ENCODE measurements at places on chromosomes 6 and 20.

- DNase-seq = no peak
Measured at GRCh38 chr6:47156196-47156595, 114.1 kb upstream of the ADGRF1 start.

- no peak for DNase-seq
Measured at GRCh38 chr6:142246960-142247359, 54.8 kb upstream of the ADGRG6 start.

GRCh38 chr6:3788408-3789017 is 37.0 kb upstream of the PXDC1 start:
- DNase-seq = no peak

- DNase-seq = peak; percentile 99
Measured at GRCh38 chr20:19786311-19786710, 28.3 kb downstream of the RIN2 start.

- DNase-seq = no peak
Measured at GRCh38 chr20:1185316-1185741, 548 bp upstream of the TMEM74B start.

DNA sequence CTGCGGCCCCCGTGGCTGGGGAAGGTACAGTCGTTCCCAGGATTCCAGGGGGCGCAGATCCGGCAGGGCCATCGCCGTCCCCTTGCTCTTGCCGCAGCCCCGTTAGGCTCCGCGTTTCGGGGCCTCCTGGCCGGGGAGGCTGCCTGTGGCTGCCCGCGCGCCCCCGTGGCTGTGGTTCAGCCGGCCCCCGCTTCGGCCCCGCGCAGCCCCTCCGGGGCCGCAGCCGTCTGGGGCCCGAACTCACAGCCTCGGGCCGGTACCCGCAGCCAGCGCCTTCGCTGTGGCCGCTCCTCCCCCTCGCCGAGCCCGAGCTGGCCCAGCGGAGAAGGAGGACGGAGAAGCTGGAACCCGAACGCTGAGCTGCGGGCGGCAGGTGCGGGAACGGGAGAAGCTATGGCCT is 1826.9 kb upstream of the DEFB115 start:
- DNase-seq = no peak

GRCh38 chr6:78157606-78158005 is 504.8 kb downstream of the MEI4 start:
- no peak for DNase-seq

DNA sequence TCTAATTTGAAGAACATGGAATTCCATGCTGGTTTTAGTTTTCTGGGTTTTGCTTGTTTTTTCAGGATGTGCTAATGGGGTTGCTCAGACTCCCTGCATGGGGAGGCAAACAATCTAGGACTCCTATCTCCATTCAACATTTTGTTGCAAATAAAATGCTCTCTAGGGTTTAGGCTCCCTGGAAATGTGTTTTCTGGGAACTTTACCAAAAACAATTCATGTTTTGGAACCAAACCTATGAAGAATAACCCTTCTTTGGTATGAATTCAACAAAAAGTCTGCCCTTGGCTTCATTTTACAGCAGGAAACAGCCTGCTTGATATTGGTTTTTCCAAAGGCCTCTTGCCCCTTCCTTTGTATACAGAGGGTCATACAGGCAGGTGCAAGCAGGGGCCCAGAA is 217.7 kb downstream of the FOXA2 start:
- DNase-seq = no peak

- DNase-seq = peak; percentile 28
Measured at GRCh38 chr20:62902926-62903615, 23.2 kb downstream of the DIDO1 start.

DNA sequence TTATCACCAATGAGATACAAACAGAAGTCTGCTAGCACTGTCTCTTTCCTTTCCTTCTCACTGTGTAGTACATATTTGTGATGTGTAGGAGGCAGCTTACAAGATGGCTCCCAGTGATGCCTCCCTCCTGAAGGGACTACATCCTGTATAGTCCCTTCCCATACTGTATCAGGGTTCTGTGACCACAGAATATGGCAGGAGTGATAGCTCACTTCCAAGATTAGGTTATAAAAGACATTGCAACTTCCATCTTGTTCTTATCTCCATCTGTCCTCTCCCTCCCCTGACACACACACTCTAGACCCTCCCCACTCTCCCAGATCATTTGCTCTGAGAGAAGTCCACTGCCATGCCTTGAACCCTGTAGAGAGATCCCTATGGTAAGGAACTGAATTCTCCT is 38.0 kb downstream of the SESN1 start:
- DNase-seq = no peak

- DNase-seq = no peak
Measured at GRCh38 chr6:165245701-165246100, 63.7 kb downstream of the C6orf118 start.

DNA sequence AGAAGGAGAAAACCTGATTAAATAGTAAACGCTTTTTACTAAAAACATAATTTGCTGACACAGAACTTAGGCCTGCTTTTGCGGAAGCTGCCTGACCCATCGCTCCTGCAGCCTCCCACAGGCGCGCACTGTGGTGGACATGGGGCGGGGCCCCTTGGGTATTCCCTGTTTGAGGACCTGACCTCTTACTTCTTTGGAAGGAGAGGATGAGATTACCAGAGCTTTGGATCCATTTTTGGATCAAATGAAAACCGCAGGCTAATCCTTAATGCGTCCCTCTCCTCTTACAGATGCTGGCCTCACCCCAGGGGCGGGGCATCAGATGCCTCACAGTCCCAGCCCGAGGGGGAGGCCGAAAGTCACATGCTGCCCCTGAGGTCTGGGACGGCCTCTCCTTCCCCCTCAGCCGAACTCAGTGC is 151.0 kb downstream of the SCML4 start:
- peak; percentile 96 for DNase-seq

DNA sequence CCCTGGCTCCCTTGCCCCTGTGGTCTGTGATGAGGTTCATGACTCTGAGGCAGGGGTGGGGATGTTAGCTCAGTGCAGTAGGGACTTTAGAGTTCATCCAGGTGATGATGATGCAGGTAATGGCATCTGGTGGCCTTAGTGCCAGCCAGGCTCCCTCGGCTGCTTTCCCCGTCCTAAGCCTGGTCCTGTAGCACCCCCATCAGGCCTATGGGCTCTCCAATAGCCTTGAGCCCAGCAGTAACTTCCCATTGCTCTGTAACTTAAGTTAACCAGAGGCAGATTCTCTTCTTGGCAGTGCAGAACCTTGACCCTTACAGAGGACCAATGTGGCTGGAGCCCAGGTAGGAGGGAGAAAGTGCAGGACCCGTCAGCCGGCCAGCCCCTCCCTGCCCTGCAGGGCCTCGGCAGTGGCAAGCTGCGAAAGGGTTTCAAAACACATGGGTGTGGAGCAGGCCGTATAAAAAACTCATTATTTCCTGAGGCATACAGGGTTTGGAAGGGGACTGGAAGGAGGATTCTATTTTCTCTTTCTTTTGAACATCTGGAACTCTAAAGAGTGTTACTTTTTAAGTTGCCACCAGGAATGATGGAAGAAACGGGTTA is 406.9 kb downstream of the CDH26 start:
- no peak for DNase-seq

DNA sequence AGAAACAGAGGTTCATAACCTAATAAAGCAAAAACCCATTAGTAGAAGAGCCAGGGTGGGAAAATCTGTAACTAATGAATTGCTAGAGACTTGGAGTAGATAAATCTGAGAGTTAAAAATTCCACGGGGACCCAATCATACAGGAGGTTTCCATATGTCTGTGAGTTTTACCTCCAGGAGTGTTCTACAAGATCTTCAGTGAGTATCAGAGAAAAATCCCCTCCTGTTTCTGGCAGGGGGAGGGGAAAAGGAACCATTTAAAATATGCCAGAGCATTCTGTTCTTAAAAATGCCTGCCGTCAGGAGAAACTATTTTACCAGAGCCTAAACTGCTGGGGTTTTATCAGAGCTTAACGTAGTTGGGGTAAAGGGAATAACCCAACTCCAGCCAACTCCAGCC is 54.0 kb upstream of the PLN start:
- DNase-seq = no peak

- no peak for DNase-seq
Measured at GRCh38 chr6:137970368-137970767, 103.3 kb downstream of the TNFAIP3 start.

GRCh38 chr6:125379174-125379573 is 77.4 kb upstream of the HDDC2 start:
- no peak for DNase-seq

- DNase-seq = peak; percentile 46
Measured at GRCh38 chr6:144931172-144932035, 646.3 kb downstream of the UTRN start.

- no peak for DNase-seq
Measured at GRCh38 chr20:13234961-13235360, 13.9 kb downstream of the ISM1 start.

- DNase-seq = no peak
Measured at GRCh38 chr6:142507065-142507464, 205.3 kb downstream of the ADGRG6 start.

GRCh38 chr20:13017883-13018535 is 9.2 kb downstream of the SPTLC3 start:
- no peak for DNase-seq

DNA sequence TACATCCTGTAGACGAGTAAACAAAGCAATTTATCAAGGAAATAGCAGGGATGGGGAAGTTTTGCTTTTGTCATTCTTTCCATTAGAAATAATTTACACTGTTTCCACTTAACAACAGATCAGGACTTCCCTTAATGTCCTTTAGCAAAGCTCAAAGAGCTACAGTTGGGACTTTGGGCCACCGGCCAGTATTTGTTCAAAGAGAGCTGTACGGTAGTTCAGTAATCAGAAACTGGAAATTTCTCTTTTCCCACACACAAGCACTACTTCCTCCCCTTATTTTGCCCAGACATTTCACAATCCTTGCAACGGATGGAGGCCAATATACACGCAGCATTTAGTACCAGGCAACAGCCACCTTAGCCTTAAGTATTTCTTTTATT is 12.1 kb upstream of the HINT3 start:
- DNase-seq = peak; percentile 84
